NCI-H226 (cell line): ENCODE measurements at places on chromosomes 1 and 21.

GRCh38 chr21:35792569-35793305 lies 267.6 kb downstream of the SETD4 start:
- DNase-seq, result no peak

GRCh38 chr1:211935448-211935970 lies 99.8 kb downstream of the INTS7 start:
- no peak for DNase-seq

- DNase-seq, result peak; percentile 71
Measured at GRCh38 chr21:18917622-18918021, 514.0 kb upstream of the TMPRSS15 start.

- DNase-seq, result peak; percentile 36
Measured at GRCh38 chr1:46527474-46528296, 23.8 kb downstream of the KNCN start.

GRCh38 chr1:119370748-119371147 lies 2.2 kb downstream of the HAO2 start:
- DNase-seq, result no peak

DNA sequence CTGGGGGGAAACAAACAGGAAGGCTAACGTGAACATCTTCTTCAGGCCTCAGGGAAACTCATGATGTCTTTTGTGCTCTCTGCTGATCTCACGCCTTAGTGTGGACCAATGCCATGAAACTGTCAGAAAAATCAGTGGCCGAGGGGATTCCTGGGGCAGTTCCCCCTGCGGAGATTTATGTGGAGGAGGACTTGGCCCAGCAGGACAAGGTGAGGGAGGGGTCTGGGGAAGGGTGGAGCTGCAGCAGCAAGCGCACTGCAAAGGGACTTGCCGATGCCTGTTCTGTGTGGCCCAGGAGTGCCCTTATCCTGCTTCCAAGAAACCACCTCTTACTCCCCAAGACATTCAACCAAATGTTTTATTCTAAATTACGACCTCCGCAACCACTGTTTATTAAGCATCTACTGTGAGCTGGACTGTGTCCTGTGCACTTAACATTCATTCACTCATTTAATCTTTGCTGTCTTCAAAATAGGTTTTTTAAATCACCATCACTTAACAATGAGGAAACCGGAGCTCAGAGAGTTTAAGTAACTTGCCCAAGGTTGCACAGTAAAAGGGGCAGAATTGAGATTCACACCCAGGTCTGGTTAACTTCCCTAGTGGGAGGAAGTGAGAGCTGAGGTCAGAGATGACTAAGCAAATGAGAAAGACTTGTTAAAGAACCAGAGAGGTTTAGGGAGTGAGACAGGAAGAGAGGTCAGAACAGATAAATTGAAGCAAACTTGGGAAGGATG lies 49.7 kb downstream of the FHAD1 start:
- DNase-seq, result peak; percentile 46

GRCh38 chr21:36337099-36337509 lies 17.1 kb downstream of the MORC3 start:
- peak; percentile 84 for DNase-seq

GRCh38 chr1:53328009-53328461 lies at the start of gene LRP8:
LRP8 (minus strand) TSS chr1:53328070; CDS start chr1:53327912, 158 bp downstream.
- DNase-seq, result peak; percentile 51

DNA sequence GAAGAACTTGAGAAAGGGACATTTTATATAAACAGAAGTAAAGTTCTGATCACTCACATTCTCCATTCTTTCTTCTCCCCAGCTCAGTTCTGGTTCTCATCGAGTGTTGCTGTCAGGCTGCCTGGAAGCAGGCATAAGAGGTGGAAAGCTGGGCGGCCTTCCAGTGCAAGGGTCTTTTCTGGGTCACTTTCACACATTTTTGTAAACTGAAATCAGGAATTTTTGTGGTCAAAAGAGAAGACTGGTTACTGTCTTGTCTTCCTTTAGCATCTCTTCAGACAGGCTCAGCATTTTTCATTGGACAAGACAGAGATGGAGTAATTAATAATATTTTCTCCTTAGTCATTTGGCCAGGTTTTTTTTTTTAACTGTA lies 93.7 kb downstream of the CTH start:
- peak; percentile 17 for DNase-seq
